HCT116 (cell line): ENCODE measurements at places on chromosomes 7 and 10. TPM values are rescaled to one million over a fixed set of nuclear protein-coding genes. Genes with fewer than 3 reads are reported as not detected.

PRKCQ gene
- total RNA-seq, result 0.54 TPM

GCC1 gene
- total RNA-seq, result 17.9 TPM

DNA sequence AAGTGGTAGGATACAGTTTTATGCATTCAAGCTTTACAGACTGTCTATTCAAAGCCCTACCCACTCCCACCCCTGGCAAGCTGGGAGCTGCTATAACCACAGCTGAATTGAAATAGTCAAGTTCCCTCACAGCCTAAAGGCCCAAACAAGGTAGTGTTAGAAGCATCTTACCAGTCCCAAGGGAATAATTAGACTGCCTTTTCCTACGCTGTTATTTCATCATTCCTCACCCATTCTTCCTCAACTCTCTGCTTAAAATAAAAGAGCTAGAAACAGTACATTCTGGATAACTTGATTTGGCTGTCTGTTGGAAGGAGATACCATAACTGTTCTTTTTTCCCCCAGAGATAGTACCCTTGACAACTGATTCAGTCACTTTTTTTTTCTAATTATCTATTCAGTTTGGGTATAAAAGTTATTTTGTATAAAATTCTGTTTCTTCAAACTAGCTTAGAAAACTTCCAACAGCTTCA, 54.0 kb downstream of the RAPGEF5 start:
- DNase-seq, result no peak

- DNase-seq, result no peak
Measured at GRCh38 chr7:33070277-33070676, 7.7 kb upstream of the NT5C3A start.

GRCh38 chr7:148348466-148348865, 242.1 kb upstream of the C7orf33 start:
- no peak for DNase-seq

DNA sequence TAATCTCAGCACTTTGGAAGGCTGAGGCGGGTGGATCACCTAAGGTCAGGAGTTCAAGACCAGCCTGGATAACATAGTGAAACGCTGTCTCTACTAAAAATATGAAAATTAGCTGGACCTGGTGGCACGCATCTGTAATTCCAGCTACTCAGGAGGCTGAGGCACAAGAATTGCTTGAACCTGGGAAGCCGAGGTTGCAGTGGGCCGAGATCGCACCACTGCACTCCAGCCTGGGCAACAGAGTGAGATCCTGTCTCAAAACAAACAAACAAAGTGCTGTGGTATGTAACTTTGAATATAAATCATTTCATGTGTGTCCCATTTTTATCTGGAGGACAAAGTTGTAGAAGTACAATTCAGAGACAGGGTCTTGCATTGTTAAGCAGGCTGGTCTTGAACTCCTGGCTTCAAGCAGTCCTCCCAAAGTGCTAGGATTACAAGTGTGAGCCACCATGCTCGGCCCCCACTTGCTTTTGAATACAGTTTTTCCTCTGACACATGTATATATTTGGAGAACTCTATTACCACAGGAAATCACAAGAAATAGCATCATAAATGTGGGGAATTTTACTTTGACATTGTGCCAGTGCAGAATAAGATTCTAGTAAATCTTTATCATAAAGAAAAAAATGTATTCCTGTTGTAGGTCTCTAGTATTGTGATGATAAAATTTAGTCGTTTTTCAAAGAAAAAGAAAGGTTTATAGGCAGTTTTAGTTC, 32.6 kb downstream of the PTPN12 start:
- DNase-seq, result no peak

DNA sequence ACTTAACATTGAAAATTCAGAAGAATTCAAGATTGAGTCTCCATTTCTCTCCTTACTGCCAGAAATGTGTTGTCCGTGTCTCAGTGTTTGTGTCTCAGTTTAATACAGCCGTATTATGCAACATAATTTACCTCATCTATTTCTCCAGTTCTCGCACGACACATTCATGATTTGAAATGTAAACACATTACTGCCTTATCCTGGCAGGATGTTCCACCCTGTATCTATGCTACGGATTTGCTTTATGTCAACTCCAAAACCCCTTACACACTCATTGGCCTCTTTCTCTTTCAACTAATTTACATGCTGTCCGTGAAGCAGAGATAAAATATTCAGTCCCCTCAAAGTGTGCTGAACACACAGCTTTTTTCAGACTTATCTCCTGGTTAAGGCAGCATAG, 653.7 kb upstream of the SEMA3D start:
- no peak for DNase-seq

NEUROG3 gene
- total RNA-seq, result not detected

DNA sequence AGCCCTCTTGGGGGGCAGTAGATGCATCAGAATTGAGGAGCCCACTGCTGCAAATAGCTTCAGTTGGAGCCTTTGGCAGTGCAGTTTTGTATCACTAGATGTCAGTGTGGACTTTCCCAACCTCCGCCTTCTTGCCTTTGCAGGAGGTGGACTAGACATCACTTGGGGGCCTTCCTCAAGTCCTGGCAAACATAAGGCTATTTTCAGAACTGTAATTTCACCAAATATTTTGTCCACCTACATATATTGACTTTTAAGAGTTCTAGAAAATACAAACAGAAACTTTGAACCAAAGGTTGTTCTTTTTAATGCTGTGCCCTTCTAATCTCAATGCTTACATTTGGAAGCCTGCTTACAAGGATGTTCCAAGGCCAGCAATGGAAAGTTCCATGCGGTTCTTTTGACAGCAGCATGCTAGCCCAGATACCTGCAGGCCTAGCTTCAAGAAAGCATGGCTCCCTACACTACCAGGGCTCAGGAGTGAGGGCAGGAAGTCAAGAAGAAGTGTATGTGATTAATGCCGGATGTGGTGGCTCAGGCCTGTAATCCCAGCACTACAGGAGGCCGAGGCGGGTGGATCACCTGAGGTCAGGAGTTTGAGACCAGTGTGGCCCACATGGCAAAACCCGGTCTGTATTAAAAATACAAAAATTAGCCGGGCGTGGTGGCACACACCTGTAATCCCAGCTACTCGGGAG, 8.0 kb upstream of the ZNRF2 start:
- peak; percentile 43 for DNase-seq
